ENCODE measurements at places on chromosomes 11 and 22.

- no peak for DNase-seq
Observed at GRCh38 chr11:74392256-74392655, 6.0 kb downstream of the PGM2L1 start.

GRCh38 chr11:121291896-121292494, 576 bp upstream of the SC5D start:
- DNase-seq: no peak

DNA sequence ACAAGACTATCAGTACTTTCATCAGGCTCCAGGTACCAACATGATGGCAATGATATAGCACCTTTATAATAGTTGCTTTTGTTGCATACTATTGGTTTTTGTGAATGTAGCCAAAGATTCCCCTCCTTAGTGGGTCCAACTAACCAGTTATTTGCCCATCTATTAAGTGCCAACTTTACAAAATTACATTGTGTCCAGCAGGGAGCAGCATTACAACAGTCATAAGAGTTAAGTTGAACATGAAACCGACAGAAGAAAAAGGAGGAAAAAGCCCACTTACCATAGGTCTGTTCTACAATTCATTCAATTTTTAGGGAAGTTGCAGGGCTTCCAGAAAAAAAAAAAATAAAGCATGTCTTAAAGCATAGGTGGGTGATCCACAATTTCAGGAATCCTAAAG, 21.6 kb downstream of the IMMP1L start:
- no peak for DNase-seq

DNA sequence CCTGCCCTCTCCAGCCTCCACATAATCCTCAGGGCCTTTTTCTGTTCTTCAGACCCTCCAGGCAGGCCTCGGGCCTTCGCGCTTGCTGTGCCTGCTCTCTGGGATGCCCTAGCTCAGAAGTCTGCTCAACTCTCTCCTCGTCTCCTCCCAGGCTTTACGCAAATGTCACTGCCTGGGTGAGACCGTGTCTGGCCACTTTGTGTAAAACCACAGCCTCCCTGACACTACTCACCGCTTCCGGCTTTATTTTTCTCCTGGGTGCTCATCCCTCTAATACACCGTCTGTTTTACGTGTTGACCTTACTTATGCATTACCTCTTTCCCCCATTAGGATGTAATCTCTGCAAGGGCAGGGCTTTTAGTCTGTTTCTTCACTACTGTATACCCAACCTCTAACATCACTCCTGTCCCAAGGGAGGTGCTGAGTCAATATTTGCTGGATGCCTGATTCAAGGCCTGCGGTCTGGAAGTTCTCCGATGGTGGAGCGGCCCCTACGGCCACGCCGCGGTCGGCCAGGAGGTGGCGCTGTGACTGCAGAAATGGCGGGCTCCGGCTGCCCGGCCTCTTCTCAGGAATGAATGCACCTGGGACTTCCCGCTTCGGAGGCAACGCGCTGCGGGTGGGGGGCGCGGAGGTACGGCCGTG, 58.2 kb upstream of the THY1 start:
- DNase-seq: peak; percentile 86

DNA sequence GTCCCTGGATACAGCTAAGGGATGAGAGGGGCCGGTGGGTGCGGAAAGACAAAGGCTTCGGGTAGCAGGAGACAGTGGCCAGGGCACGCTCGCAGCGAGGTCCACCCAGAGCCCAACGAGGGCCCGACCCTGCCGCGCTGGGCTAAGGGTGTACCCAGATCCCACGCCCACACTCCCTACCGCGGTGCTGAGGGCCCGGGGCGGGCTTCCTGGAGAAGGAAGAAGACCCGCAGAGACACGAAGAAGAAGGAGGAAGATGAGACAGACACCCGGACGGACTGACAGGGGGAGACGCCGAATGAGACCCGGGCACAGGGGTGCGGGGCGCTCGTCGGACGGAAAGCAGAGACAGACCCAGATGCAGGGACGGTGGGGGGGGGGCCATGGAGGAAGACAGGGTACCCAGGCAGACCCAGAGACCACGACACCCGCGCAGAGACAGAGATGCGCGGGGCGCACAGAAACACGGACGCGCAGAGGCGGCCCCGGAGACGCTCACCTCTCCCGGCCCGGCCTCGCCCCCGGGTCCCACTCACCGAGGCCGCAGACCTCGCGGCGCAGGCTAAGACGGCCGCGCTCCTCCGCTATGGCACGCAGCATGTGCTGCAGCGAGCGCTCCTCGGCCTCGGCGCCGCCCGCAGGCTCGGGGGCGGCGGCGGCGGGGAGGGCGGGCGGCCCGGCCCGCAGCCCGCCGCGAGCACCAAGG, 437 bp downstream of the KIAA0930 start:
- DNase-seq: no peak
